Large intestine (tissue), 12 donors: ENCODE measurements at places on chromosomes 11 and 22. TPM values are rescaled to one million over a fixed set of nuclear protein-coding genes. Genes with fewer than 3 reads are reported as not detected.

Gene PDGFB
- 7.4 TPM for polyA plus RNA-seq

Gene CENPM
- 11.6 TPM for polyA plus RNA-seq

Gene OR8J1
- polyA plus RNA-seq = not detected

Gene RTN4RL2
- polyA plus RNA-seq = 0.60 TPM

Gene CD6
- polyA plus RNA-seq = 1.3 TPM

Gene CARNS1
- polyA plus RNA-seq = 4.7 TPM

Gene APOA1
- polyA plus RNA-seq = 4,188 TPM

Gene MS4A4E
- polyA plus RNA-seq = 0.85 TPM

Gene STARD10
- polyA plus RNA-seq = 331 TPM

Gene SAA1
- polyA plus RNA-seq = not detected

Gene OR51B5
- polyA plus RNA-seq = 0.30 TPM

Gene OR52I2
- polyA plus RNA-seq = 0.03 TPM

Gene MICAL2
- polyA plus RNA-seq = 39.8 TPM

Gene ADSL
- 83.9 TPM for polyA plus RNA-seq

Gene F2
- 0.28 TPM for polyA plus RNA-seq

DNA sequence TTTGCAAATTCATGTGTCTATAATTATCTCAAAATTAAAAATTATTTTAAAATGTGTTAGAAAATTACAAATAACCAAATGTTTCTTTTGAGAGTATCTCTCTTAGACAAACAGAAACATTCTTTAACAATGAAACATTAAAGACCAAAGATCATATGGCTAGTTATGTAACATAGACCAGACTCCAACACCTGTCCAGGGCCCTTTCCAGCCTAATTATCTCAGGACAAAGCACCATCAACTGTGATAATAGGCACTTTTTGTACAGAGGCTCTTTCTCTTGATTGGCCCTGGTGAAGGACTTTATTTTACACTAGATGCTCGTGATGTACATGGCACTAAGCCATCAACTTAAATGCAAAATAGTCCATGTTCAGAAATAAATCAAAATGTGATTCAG lies 5.0 kb upstream of the PLEKHA7 start:
- DNase-seq = peak; percentile 51

- DNase-seq = peak; percentile 88
These were observed 975 bp upstream of the MDK start for GRCh38 chr11:46380340-46381047.

DNA sequence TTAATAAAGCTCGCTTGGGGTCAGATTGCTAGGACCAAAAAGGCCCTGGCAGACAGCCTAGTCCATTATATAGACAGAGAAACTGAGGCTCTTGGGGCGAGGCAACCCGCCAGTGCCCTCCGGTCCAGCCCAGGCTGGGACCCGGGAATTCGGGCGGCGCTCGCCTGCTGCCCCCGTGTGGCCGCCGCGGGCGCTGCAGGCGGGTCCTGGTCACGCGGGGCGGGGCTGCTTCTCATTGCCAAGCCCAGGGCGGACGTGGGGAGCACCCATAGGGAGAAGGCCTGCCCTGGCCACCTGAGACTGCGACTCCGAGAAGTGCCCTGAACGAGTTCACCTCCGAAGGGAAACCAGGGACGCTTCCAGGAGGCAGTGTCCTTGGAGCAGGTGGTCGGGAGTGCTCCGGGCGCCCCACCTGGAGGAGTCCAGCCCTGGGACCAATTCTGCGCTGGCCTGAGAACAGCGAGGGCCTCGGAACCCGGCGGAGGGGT lies 36.0 kb upstream of the CSNK1E start:
- peak; percentile 56 for DNase-seq

GRCh38 chr11:65650547-65651338 lies 12.0 kb downstream of the RELA start:
- DNase-seq = no peak

- DNase-seq = no peak
These were observed 645 bp downstream of the CDC42BPG start for GRCh38 chr11:64843686-64844329.

DNA sequence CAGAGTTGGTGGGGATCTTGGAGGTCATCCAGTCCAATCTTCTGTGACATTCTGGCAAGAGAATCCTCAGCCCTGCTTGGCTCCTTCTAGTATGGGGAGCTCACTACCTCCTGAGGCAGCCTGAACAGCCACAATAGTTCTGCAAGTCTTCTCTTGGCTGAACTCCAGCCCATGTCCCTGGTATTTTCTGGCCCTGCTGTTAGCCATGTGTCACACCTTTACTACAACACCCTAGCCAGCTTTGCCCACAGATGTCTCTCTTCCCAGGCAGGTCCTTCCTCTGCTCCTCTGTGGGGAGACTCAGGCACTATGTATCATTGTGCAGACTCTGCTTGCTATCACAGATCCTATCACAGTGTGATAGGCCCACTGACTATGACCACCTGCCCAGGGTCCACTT lies 297.7 kb downstream of the CTTN start:
- no peak for DNase-seq

GRCh38 chr11:78415338-78415737 lies 2.3 kb downstream of the GAB2 start:
- no peak for DNase-seq

- no peak for DNase-seq
These were observed 4.8 kb downstream of the VPS51 start for GRCh38 chr11:65100674-65101350.

DNA sequence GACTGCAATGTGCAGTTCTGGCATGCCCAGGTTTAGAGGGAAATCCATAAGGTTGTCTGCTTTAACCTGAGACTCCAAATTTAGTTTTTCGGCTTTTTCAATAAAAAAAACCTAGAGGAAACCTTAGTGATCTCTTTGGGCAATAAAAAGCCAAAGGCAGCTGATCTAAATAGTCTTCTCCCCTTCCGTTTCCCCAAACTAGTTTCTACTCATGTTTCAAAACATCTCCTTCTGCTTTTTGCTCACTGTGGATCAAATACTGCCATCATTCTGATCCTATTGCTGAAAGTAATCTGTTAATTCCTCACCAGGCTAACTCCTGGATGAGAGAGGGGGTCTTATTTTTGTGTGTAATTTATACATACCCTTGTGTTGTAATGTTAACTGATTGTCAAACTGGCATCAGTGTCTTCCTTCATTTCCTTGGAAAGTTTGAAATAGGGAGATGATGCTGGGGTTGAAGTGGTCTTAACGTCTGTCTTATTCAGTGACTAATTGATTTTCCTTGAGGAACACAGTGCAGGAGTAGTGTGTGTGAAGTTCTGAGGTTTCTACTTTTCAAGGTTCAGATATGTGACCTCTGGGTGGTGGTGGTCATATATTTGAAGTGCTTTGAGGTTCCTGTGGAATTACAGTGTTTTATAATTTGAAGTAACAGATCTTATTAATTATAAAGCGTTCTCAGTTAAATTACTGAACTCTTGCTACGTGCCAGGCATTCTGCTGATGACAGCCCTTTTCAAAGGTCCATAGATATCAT lies 55.0 kb downstream of the ARHGAP42 start:
- no peak for DNase-seq

- DNase-seq = no peak
These were observed 15.1 kb upstream of the MRGPRX2 start for GRCh38 chr11:19075636-19076035.

GRCh38 chr11:70631624-70632047 lies 233.3 kb downstream of the CTTN start:
- DNase-seq = no peak

DNA sequence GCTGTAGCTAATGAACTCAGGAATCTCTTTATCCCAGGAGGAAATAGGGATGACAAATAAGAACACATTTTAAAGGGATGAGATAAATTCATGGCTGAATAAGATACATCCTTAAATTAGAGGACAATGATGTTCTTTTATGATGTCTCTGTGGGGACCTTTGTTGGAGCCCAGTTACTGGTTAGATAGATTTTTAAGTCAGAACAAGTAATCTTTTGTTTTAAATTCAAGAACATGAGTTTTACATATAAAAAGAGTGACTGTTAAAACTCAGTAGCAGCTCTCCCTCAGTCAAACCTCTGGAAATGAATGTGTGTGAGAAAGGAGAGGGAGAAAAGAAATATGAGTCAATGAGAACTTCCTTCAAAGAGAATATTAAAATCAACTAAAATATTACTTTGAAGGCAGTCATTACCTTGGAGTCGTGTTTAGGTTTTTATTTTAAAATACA lies 241.6 kb downstream of the SWAP70 start:
- DNase-seq = no peak

DNA sequence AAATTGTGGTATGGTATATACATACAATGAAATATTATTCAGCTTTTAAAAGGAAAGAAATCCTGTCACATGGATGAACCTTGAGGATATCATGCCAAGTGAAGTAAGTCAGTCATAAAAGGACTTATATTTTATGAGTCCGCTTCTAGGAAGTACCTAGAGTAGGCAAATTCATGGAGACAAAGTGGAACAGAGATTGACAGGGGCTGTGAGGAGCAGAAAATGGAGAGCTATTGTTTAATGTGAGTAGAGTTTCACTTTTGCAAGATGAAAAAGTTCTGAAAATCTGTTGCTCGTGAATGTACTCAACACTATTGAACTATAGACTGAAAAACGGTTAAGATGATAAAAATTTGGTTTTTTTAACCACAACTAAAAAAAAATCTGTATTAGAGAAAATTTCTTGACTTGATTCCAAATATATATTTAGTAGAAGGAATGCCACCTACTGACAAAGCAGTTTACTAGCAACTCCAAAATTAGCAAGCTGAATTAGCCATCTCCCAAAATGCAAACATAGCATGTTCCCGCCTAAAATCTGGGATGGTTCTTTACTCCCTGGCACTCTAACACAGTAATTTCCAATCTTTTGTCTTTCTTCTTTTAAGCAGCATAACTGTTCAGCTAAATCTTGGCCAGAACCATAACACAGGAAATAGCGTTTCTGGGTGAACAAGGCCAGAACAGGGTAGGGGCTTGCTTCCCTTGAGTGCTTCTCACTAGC lies 1.5 kb downstream of the UFD1 start:
- DNase-seq = no peak

DNA sequence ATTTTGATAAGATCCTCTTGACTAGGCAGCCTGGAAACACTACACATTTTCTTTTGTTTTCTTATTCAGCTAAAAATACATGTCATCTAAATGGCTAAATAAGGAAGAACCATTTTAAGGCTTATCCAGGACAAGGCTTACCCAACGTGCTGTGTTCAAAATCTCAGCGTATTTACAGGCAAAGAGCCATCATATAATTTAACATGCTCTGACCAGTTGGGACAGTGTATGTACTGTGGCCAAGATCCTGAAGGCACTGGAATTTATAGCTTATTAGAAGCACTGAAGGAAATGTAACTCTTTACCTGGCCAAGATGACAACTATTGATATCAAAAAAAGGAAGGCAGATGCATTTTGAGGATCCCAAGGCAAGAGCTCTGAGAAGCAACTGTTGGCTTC lies 71.1 kb downstream of the PPFIBP2 start:
- no peak for DNase-seq

DNA sequence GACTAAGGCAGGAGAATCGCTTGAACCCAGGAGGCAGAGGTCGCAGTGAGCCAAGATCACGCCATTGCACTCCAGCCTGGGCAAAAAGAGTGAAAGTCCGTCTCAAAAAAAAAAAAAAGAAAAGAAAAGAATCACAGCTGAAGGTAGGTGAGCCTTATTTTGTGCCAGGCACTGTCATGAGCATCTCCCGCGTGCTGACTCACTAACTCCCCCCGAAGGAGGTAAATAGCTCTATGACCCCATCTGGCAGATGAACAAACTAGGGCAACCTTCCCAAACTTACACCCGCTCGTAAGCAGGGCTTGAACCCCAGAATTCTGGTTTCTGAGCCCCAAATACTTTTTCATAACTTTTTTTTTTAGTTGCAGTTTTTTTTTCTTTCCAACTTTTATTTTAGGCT lies 60.3 kb downstream of the ANO1 start:
- DNase-seq = no peak

DNA sequence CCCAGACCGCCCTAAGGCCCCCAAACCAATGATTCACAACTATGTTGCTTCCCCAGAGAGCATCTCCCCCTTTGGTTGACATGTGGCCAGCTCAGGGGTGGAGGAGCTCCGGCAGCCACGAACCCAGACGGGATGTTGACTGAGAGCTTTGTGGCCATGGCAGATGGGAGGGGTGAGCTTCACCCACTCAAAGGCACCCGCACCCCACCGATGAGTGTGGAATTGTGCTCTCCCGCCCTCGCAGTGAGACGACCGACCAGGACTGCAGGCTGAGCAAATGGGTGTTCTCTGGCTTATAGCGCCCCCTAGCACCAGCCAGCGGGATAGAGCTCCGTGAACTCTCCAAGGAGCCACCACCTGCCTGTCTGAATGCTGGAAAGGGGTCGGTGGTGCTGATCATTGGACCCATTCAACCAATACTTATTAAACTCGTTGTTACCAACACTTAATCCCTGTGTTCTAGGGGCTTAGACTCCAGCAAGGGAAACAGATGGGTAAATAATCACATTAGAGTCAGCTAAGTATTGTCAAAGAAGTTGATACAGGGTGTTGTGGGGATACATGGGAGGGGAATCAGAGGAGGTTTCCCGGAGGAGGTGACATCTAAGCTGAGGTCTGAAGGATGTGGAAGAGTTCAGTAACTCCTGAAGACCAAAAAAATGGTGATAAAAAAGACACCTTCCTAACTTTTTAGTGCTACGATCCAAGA lies 4.5 kb upstream of the TIMP3 start:
- no peak for DNase-seq

- no peak for DNase-seq
These were observed 14.5 kb downstream of the DEAF1 start for GRCh38 chr11:680476-680875.

DNA sequence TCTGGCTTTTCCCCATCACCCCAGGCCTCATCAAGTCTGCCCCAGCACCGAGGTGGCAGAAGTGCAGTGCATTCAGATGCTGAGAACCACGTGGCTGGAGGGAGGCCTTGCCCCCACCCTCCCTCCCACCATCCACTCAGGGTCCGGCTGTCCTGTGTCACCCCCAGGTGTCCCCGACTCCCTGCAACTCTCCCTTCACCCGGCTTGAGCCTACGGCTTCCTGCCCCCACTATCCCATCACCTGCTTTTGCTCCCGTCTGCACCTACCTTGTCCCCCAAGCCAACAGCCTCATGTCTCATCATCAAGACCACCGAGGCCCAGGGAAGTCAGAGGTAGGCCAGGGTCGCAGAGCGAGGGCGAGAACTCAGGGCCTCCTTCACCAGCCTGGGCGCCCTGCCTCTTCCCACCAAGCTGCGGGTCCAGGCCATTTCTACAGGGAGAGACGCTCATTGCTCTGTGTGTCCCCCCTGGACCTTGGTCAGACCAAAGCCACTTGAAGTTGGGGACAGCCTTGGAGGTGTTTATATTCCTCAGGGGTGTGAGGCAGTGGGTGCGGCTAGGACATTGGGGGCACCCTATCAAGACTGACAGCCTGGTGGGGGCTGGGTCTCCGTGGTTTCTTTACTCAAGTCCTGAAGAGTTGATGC lies 66.2 kb upstream of the CCND1 start:
- no peak for DNase-seq

DNA sequence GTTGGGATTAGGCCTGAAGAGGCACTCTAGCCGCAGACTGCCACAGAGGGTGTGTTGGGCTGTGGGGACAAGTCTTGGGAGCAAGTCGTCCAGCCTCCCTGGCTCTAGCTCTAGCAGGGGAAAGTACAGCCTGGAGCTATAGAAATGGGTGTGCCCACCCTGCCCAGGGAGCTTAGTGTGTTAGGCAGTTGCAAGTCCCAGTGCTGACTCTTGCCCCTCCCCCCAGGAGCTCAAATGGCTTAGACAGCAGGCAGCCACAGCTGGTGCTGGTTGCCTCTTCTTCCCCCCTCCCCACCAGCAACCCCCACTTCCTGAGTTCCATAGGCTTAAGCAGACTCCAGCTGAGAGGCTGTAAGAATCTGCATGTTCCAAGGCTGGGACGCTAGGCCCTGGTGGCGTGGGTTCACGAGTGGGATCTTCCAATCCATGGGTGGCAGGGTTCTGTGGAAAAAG lies 61.2 kb downstream of the GUCY1A2 start:
- no peak for DNase-seq

- no peak for DNase-seq
These were observed 52.5 kb upstream of the SLC22A12 start for GRCh38 chr11:64538501-64538951.
